ENCODE measurements at places on chromosomes 13 and 19. TPM values are rescaled to one million over a fixed set of nuclear protein-coding genes. Genes with fewer than 3 reads are reported as not detected.

ZSWIM4 gene
- total RNA-seq, result 29.1 TPM

TRPM4 gene
- 16.3 TPM for total RNA-seq

PRTN3 gene
- total RNA-seq, result 2.5 TPM

ELSPBP1 gene
- 1.5 TPM for total RNA-seq

ZNF491 gene
- total RNA-seq, result 26.3 TPM

ACP5 gene
- 16.7 TPM for total RNA-seq

FAM216B gene
- total RNA-seq, result 0.55 TPM

VN1R2 gene
- total RNA-seq, result not detected

PLPPR3 gene
- 21.2 TPM for total RNA-seq

CLDN10 gene
- total RNA-seq, result 12.3 TPM

SHANK1 gene
- 12.0 TPM for total RNA-seq

MIPEP gene
- total RNA-seq, result 19.4 TPM

KLF1 gene
- 2.1 TPM for total RNA-seq

ZNF724 gene
- 13.3 TPM for total RNA-seq

SYCN gene
- total RNA-seq, result not detected

IZUMO2 gene
- not detected for total RNA-seq

TTC9B gene
- 5.7 TPM for total RNA-seq

TMEM238 gene
- 0.99 TPM for total RNA-seq

TNNI3 gene
- 2.1 TPM for total RNA-seq

TEX101 gene
- total RNA-seq, result 0.55 TPM

PLEKHF1 gene
- 14.3 TPM for total RNA-seq

SCGB2B2 gene
- not detected for total RNA-seq

RRAS gene
- 6.5 TPM for total RNA-seq

ZNF528 gene
- total RNA-seq, result 90.2 TPM

SULT2B1 gene
- total RNA-seq, result 1.1 TPM

CGB1 gene
- total RNA-seq, result not detected

CEACAM4 gene
- 0.44 TPM for total RNA-seq

C1QTNF9B gene
- 0.88 TPM for total RNA-seq

KEAP1 gene
- total RNA-seq, result 56.5 TPM

KL gene
- 8.9 TPM for total RNA-seq

SELENOV gene
- total RNA-seq, result 1.7 TPM

SHISA7 gene
- total RNA-seq, result 1.5 TPM

LHFPL6 gene
- total RNA-seq, result 88.5 TPM

CCNA1 gene
- total RNA-seq, result 3.7 TPM

MEIOSIN gene
- not detected for total RNA-seq

MRPL57 gene
- total RNA-seq, result 25.6 TPM

Data from camera-type eye (tissue), 1 donor.